Activated T-cell treated with anti-CD3 and anti-CD28 coated beads for 1 hour (primary cell): ENCODE measurements at places on chromosomes 3 and 15.

GRCh38 chr3:1783995-1784394, 314.7 kb upstream of the CNTN4 start:
- no peak for DNase-seq

- DNase-seq = no peak
Measured at GRCh38 chr3:48024401-48024800, 8.2 kb upstream of the MAP4 start.

- DNase-seq = no peak
Measured at GRCh38 chr3:161401389-161401788, 30.1 kb upstream of the SPTSSB start.

- DNase-seq = no peak
Measured at GRCh38 chr3:33196538-33196937, 22.1 kb downstream of the SUSD5 start.

DNA sequence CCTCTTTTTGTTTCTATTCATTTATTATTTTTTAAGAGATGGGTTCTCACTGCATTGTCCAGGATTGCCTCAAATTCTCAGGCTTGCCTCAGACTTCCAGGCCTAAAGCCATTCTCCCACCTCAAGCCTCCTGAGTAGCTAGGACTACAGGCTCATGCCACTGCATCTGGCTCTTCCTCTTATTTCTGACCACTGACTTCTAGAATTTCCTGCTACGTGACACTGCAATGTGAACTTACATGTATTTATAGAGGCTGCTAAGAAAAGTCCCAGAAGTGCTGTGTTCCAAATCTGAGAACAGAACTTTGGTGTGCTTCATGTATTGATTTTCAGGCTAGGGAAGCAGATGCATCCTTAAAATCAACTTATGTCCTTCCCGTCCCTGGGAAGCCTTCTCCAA, 407.4 kb downstream of the RSL24D1 start:
- no peak for DNase-seq
